ENCODE measurements at places on chromosomes 13 and 19.

DNA sequence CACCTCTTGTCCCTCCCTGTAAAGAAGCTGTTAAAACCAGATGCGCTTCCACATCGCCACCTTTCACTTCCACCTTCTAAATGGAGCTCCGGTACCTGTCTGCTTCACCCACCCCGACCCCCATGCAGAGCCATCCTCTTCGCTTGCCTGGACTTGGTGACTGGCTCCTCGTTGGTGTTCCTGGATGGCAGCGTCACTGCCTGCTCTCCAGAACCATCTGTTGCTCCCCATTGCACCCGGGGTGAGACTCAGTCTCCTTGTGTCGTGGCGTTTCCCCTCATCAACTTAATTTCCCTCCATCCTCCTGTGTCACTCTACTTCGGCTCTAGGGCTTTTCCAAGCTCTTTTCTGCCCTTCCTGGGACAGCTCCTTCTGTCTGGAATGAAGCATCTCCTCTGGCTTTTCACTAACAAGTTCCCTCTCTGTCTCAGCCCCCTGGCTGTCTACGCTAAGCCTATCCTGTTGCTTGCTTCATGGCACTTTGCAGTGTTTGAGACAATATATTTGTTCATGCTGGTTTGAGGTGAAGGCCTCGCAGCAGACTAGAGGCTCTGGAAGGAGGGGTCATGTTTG is 10.3 kb downstream of the CEBPG start:
- no peak overlapping the region for H3K4me3 ChIP-seq
- H3K27me3 ChIP-seq, result no peaks in the 10 kb centered on the region
- peaks cover 7% of the 10 kb centered on the region for H3K36me3 ChIP-seq
- H3K27ac ChIP-seq, result no peak overlapping the region
- no peaks in the 10 kb centered on the region for H3K4me1 ChIP-seq

DNA sequence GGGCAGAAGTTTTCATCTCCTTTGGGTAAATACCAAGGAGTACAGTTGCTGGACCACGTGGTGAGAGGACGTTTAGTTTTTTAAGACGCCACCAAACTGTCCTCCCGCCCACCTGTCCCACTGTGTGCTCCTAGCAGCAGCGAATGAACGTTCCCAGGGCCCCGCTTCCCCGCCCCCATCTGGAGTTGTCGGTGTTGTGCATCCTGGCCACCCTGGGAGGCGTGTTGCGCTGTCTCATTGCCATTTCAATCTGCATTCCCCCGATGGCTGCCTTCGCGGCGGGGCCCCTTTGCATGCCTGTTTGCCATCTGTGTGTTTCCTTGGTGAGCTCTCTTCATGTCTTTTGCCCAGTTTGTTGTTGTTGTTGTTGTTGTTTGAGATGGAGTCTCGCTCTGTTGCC is 76.1 kb downstream of the KDM4B start:
- no peak overlapping the region for H3K27ac ChIP-seq
- H3K4me3 ChIP-seq, result no peak overlapping the region
- DNase-seq, result no peak
- H3K4me1 ChIP-seq, result peaks cover 48% of the 10 kb centered on the region
- peaks cover 15% of the 10 kb centered on the region for H3K36me3 ChIP-seq
- no peaks in the 10 kb centered on the region for H3K27me3 ChIP-seq

- H3K27me3 ChIP-seq, result no peaks in the 10 kb centered on the region
- DNase-seq, result peak; percentile 99
- peaks cover 8% of the 10 kb centered on the region for H3K4me1 ChIP-seq
- H3K4me3 ChIP-seq, result peak overlapping the region; percentile 31
Measured at GRCh38 chr19:49546825-49547565, 19.2 kb downstream of the RCN3 start.

DNA sequence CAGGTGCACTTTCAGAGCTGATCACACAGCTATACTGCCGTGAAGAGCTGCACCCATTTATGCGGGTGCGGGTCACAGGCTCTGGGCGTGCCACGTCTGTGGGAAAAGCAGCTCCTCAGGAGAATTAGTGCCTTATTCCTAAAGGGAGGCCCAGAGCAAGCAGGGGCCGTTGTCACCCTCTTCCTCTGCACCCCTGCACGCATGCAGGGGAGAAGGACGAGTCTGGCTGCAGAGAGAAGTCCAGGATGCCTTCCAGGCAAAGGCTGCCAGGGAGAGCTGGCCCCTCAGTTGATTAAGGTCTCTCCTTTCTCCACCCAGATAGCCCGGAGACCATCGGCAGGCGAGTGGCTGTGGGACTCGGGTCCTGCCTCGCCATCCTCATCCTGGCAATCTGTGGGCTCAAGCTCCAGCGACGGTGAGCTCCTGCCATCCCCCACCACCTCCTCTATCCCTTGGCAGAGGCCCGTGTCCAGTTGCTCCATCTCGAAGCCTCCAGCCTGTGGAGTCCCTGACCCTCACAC is 3.1 kb upstream of the FFAR1 start:
- no peak overlapping the region for H3K27ac ChIP-seq
- H3K4me1 ChIP-seq, result no peaks in the 10 kb centered on the region
- no peak overlapping the region for H3K4me3 ChIP-seq
- no peak for DNase-seq

- DNase-seq, result no peak
- no peaks in the 10 kb centered on the region for H3K27me3 ChIP-seq
- no peak overlapping the region for H3K4me3 ChIP-seq
- H3K27ac ChIP-seq, result no peak overlapping the region
- H3K36me3 ChIP-seq, result no peaks in the 10 kb centered on the region
Measured at GRCh38 chr19:3775831-3776230, 3.8 kb upstream of the RAX2 start.

DNA sequence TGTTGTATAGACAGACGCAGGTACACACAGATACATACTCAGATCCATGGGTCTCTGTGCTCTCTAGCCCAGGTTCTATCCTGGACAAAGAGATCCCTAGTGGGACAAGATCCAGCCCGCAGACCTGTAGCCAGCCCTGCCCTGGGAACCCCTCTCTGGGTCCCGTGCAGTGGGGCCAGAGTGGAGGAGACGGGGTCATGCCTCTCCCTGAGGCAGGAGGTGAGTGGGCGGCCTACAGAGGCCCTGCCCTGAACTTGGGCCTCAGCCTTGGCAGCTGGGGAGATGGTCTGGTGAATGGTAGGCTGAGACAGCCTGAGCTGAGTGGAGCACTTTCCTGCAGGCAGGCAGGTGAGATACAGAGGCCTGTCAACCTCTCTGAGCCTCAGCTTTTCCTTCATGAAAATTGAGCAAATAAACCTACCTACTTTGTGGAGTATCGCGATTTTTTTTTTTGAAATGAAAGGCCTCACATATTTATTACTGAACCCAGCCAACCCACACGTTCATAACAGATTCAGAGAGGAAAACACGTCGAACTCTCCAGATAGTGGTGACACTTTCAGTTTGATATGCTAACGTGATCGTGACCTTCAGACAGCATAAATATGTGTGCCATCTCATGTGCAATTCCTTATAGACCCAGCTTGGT is 3.4 kb upstream of the JUND start:
- no peak overlapping the region for H3K27ac ChIP-seq
- H3K27me3 ChIP-seq, result no peaks in the 10 kb centered on the region
- peaks cover 10% of the 10 kb centered on the region for H3K4me1 ChIP-seq
- DNase-seq, result no peak
- H3K36me3 ChIP-seq, result no peaks in the 10 kb centered on the region

- no peaks in the 10 kb centered on the region for H3K4me1 ChIP-seq
- H3K27ac ChIP-seq, result no peak overlapping the region
- peak overlapping the region; percentile 93 for H3K4me3 ChIP-seq
Measured at GRCh38 chr19:40348961-40349507, 539 bp downstream of the PLD3 start.

GRCh38 chr13:44591316-44591715 is 15.2 kb upstream of the TSC22D1 start:
- H3K36me3 ChIP-seq, result no peaks in the 10 kb centered on the region
- DNase-seq, result no peak
- H3K27me3 ChIP-seq, result no peaks in the 10 kb centered on the region
- H3K4me3 ChIP-seq, result no peak overlapping the region
- H3K27ac ChIP-seq, result no peak overlapping the region

DNA sequence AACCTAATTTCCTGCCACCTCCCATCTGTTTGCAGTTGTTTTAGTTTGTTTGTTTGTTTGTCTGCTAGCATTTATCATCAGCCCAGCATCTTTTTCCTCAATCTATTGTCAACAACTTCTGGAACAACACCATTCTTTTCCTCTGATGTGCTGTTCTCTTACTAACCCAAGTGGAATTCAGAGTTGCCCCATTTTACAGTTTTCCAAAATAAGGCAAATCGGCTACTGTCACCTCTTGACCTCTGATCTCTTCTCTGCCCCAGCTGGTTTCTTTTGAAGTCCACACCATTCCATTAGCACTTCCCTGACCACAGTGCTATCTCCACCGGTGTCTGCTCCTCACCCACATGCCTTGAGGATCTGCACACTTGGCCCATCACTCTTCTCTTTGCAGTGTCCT is 102.4 kb downstream of the EFNB2 start:
- H3K4me1 ChIP-seq, result no peaks in the 10 kb centered on the region
- no peaks in the 10 kb centered on the region for H3K36me3 ChIP-seq
- H3K27ac ChIP-seq, result no peak overlapping the region
- H3K27me3 ChIP-seq, result no peaks in the 10 kb centered on the region
- peak; percentile 2 for DNase-seq

DNA sequence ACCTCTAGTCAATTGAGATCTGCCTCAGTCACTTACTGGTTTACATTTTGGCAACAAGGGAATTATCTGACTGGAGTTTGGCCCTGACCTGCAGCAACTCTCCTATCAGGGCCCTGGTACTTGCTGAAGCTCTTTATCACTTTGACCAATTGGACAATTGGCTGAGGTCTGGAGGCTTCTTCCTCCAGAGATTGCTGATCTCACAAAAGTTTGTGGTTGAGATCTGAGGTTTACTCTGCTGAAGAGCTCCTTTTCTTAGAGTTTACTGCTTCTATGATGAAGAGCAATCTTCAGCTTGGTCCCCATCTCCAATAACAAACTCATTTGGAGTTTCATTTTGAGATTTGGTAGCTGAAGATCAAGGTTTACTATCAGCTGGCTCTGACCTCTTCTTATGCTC is 276.9 kb upstream of the SGCG start:
- no peak overlapping the region for H3K4me3 ChIP-seq
- H3K27me3 ChIP-seq, result no peaks in the 10 kb centered on the region
- no peak for DNase-seq
- no peak overlapping the region for H3K27ac ChIP-seq
- no peaks in the 10 kb centered on the region for H3K36me3 ChIP-seq

DNA sequence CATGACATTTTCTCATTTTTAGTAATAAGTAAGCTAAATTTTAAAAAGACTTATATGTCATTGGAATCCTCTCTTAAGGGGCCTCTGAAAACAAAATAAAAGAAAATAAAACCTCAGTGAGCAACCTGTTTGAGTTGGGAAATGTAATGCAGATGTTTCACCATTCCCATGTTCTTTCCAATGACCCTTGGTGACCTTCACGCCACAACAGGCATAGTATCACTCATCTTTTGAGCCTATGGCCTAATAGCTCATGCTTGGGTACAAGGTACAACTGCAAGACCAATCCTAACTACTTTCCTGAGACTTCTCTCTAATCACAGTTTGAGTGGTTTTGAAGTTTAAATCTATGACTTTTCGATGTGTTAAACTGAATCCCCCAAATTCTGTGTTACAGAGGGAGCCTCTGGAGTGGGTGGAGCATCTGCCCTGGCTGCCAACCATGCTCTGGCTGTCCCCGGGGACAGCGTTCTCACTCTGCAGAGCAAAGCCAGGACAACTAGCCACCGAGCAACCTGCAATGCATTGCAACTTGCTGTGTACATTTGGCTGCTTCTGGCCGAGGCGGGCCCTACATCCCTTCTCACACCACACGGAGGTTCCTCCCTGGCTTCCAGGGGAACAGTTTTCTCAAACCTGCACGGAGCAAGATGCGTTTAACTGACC is 307.9 kb upstream of the MAB21L1 start:
- H3K36me3 ChIP-seq, result no peaks in the 10 kb centered on the region
- H3K4me1 ChIP-seq, result no peaks in the 10 kb centered on the region
- no peaks in the 10 kb centered on the region for H3K27me3 ChIP-seq
- no peak overlapping the region for H3K27ac ChIP-seq
- DNase-seq, result no peak

DNA sequence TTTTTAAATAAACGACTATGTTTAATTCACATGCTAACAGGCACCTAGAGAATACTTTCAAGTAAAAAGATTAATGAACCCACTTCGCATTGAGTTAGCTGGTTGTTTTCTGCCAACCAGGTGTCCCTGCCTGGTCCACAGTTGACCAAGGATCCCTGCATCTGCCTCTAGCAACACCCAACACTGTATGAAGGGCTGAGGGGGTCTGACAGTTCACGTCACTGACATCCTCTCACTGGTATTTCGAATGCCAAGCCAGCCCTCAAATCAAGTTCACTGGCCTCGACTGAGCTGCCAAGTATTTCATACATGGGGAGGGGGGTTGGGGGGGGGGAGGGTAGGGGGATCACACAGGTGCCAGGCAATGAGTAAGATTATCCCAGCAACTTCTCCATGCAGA is 25.4 kb downstream of the SLC25A30 start:
- DNase-seq, result no peak
- H3K27ac ChIP-seq, result no peak overlapping the region
- H3K36me3 ChIP-seq, result no peaks in the 10 kb centered on the region
- H3K4me3 ChIP-seq, result no peak overlapping the region
- H3K4me1 ChIP-seq, result no peaks in the 10 kb centered on the region

GRCh38 chr19:47267350-47267759 is 7.3 kb upstream of the INAFM1 start:
- H3K36me3 ChIP-seq, result no peaks in the 10 kb centered on the region
- H3K4me1 ChIP-seq, result no peaks in the 10 kb centered on the region
- no peak overlapping the region for H3K4me3 ChIP-seq
- H3K27ac ChIP-seq, result no peak overlapping the region
- H3K27me3 ChIP-seq, result no peaks in the 10 kb centered on the region

DNA sequence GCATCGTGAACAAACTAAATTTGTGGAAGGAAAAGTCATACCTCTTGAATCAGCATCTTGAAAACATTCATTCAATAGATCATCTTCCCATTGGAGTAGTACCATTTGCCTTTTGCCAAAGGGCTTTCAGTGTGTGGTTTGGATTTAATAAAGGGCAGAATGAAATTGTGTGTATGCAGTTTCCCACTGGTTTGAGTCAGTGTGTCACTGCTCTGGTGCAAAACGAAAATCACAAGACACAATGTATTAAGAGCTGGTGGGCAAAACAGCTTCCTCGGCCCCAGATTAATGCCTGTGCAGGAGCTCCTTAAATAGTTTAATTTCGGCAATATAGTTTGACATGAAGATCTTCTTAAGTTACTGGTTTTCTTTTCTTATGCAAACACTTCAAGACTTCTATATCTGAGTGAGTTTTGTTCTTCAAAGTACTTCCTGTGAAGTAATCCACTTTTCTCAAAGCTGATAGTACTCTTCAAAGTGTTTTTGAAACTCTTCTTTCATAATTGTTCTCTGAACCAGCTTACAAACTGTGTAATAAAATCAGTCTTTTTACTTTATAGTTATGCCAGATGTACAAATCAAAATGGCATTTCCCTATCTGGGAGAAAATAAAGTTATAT is 32.1 kb downstream of the RASL11A start:
- H3K27ac ChIP-seq, result no peak overlapping the region
- DNase-seq, result no peak
- H3K36me3 ChIP-seq, result no peaks in the 10 kb centered on the region
- no peaks in the 10 kb centered on the region for H3K4me1 ChIP-seq
- no peak overlapping the region for H3K4me3 ChIP-seq

Data from PC-3 (cell line).